Activated T-helper 2 cell treated with anti-CD3 and anti-CD28 coated beads, Interferon-gamma antibody, Interleukin-2, Interleukin-4, amounts not matched to agents 10 μg/mL and 5 μg/mL and 100 μg/mL, durations not matched to agents 14 hours and 24 hours and 36 hours (primary cell): ENCODE measurements at places on chromosomes 2 and 18. TPM values are rescaled to one million over a fixed set of nuclear protein-coding genes. Genes with fewer than 3 reads are reported as not detected.

DNA sequence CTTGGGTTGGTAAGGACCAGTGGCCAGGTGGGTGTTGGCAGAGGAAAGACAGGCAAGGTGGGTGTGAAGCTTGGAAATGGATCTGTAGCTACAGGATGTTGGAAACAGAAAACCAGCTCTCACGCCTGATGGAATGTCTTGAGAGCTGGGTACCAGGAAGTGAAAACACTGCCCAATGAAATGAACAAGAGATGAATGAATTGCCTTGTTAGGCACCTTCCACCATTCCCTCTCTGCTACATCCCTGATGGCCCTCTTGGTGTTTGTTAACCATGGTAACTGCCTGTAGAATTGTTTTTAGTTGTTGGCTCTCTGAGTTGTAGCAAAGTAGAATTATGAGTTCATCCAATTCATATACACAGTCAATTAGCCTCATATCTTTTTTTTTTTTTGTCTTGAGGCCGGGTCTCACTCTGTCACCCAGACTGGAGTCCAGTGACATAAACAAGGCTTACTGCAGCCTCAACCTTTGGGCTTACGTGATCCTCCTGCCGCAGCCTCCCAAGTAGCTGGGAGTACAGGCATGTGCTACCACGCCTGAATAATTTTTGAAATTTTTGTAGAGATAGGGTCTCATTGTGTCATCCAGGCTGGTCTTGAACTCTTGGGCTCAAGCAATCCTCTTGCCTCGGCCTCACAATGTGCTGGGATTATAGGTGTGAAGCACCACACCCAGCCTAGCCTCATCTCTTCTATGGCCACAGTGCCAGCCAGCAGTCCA lies 9.5 kb downstream of the KCMF1 start:
- peaks cover 39% of the 10 kb centered on the region for H3K4me1 ChIP-seq
- no peaks in the 10 kb centered on the region for H3K27me3 ChIP-seq
- H3K4me3 ChIP-seq: no peak overlapping the region
- H3K36me3 ChIP-seq: peaks cover 31% of the 10 kb centered on the region

GRCh38 chr2:120372816-120373215 lies 26.9 kb downstream of the INHBB start:
- H3K27me3 ChIP-seq: peaks cover 10% of the 10 kb centered on the region
- no peak for DNase-seq
- H3K4me3 ChIP-seq: no peak overlapping the region
- no peaks in the 10 kb centered on the region for H3K4me1 ChIP-seq

DNA sequence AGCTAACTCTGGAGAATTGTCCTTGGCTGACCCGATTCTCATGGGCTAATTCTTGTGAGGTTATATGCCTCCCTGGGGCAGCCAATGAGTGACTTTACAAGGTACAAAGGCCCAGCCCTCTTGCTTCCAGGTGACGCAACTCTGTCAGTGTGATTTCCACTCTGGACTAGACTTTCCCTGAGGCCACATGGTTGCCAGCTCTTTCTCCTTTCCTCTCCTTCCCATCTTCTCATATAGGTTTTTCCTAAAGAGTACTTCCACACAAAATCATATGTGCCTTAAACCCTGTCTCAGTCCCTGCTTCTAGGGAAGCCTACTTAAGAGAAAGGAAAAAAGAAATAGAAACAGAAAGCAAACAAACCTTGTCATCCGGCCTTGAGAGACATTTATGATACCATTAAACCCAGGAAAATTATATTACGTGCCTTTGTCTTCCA lies 226.2 kb upstream of the ZSWIM2 start:
- no peaks in the 10 kb centered on the region for H3K36me3 ChIP-seq
- H3K27me3 ChIP-seq: no peaks in the 10 kb centered on the region
- no peak for DNase-seq
- H3K27ac ChIP-seq: no peak overlapping the region
- no peaks in the 10 kb centered on the region for H3K4me1 ChIP-seq

DNA sequence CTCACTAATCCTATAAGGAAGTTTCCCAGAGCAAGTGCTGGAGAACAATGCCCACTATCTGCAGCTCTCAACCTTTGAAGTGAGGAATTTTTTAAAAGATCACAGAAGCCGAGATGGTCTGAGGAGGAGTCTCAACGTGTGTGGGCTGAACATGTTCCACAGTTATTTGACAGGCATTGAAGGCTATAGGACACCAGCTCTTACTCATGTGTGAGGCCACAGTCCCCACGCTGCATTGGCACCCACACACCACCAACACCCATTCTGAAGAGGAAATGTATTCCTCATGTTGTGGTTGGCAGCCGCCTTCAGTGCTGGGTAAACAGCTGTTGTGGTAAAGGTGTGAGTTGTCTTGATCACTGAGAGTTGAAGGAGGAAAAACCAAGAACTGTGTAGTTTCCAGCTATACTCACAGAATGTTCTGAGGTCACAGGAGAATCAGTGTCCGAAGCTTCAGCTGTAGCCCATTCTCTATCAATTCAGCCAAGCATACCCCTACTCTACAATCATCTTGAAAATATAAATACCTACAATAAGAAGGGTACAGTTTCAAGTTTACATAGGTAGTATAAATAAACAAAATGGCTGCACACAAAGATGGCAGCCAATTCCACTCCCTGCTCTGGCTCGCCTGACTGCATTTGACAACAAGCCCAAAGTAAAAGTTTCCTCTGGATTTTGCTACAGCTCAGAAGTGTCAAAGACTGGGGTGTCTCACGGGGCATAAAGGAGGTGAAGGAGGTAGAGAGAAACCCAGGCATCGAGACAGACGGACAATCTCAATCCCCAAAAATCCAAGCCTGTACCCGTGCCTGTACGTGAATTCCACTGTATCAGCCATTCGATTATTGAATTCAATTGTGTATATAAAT lies 12.1 kb downstream of the CD226 start:
- H3K36me3 ChIP-seq: peaks cover 47% of the 10 kb centered on the region
- peak; percentile 71 for DNase-seq
- no peak overlapping the region for H3K4me3 ChIP-seq
- H3K4me1 ChIP-seq: peaks cover 28% of the 10 kb centered on the region
- H3K27ac ChIP-seq: no peak overlapping the region
- no peaks in the 10 kb centered on the region for H3K27me3 ChIP-seq

- peak overlapping the region; percentile 89 for H3K4me3 ChIP-seq
- no peaks in the 10 kb centered on the region for H3K27me3 ChIP-seq
- H3K27ac ChIP-seq: peak overlapping the region; percentile 100
- peaks cover 19% of the 10 kb centered on the region for H3K36me3 ChIP-seq
- DNase-seq: peak; percentile 44
Observed at GRCh38 chr2:203705178-203705577, 1.3 kb upstream of the CD28 start.

- peaks cover 9% of the 10 kb centered on the region for H3K4me1 ChIP-seq
- no peak overlapping the region for H3K4me3 ChIP-seq
- H3K27me3 ChIP-seq: no peaks in the 10 kb centered on the region
- H3K27ac ChIP-seq: peak overlapping the region; percentile 34
- DNase-seq: no peak
Observed at GRCh38 chr2:230569298-230569697, 143.3 kb upstream of the CAB39 start.

GRCh38 chr18:64993695-64994094 lies 757.1 kb upstream of the CDH7 start:
- no peaks in the 10 kb centered on the region for H3K36me3 ChIP-seq
- no peak for DNase-seq
- H3K4me3 ChIP-seq: no peak overlapping the region
- H3K27ac ChIP-seq: no peak overlapping the region
- H3K27me3 ChIP-seq: no peaks in the 10 kb centered on the region

GRCh38 chr18:13461936-13462335 lies 243.4 kb downstream of the LDLRAD4 start:
- no peaks in the 10 kb centered on the region for H3K27me3 ChIP-seq
- H3K27ac ChIP-seq: no peak overlapping the region
- H3K4me3 ChIP-seq: no peak overlapping the region
- no peak for DNase-seq
- H3K4me1 ChIP-seq: peaks cover 33% of the 10 kb centered on the region
- peaks cover 26% of the 10 kb centered on the region for H3K36me3 ChIP-seq

- H3K27ac ChIP-seq: no peak overlapping the region
- no peak for DNase-seq
- no peaks in the 10 kb centered on the region for H3K4me1 ChIP-seq
- no peaks in the 10 kb centered on the region for H3K36me3 ChIP-seq
- H3K27me3 ChIP-seq: no peaks in the 10 kb centered on the region
Observed at GRCh38 chr18:52546686-52547346, 206.8 kb downstream of the DCC start.

- no peak for DNase-seq
- H3K36me3 ChIP-seq: no peaks in the 10 kb centered on the region
- H3K27ac ChIP-seq: no peak overlapping the region
- no peaks in the 10 kb centered on the region for H3K27me3 ChIP-seq
- H3K4me3 ChIP-seq: no peak overlapping the region
Observed at GRCh38 chr18:33034945-33035344, 262.1 kb upstream of the KLHL14 start.

- H3K4me3 ChIP-seq: no peak overlapping the region
- H3K27ac ChIP-seq: no peak overlapping the region
- no peaks in the 10 kb centered on the region for H3K36me3 ChIP-seq
Observed at GRCh38 chr2:56169521-56169920, 14.3 kb upstream of the CCDC85A start.

- DNase-seq: no peak
- no peaks in the 10 kb centered on the region for H3K36me3 ChIP-seq
Observed at GRCh38 chr2:127594116-127594591, 51.8 kb upstream of the GPR17 start.

GRCh38 chr18:63155910-63156773 lies 163.4 kb downstream of the BCL2 start:
- H3K4me1 ChIP-seq: peaks cover 94% of the 10 kb centered on the region
- H3K4me3 ChIP-seq: peak overlapping the region; percentile 71
- H3K27me3 ChIP-seq: no peaks in the 10 kb centered on the region
- peak overlapping the region; percentile 99 for H3K27ac ChIP-seq
- DNase-seq: no peak

- peaks cover 2% of the 10 kb centered on the region for H3K27me3 ChIP-seq
- H3K27ac ChIP-seq: no peak overlapping the region
- no peaks in the 10 kb centered on the region for H3K36me3 ChIP-seq
- peaks cover 22% of the 10 kb centered on the region for H3K4me1 ChIP-seq
- H3K4me3 ChIP-seq: no peak overlapping the region
- DNase-seq: no peak
Observed at GRCh38 chr2:234139755-234140154, 89.3 kb downstream of the SPP2 start.

DNA sequence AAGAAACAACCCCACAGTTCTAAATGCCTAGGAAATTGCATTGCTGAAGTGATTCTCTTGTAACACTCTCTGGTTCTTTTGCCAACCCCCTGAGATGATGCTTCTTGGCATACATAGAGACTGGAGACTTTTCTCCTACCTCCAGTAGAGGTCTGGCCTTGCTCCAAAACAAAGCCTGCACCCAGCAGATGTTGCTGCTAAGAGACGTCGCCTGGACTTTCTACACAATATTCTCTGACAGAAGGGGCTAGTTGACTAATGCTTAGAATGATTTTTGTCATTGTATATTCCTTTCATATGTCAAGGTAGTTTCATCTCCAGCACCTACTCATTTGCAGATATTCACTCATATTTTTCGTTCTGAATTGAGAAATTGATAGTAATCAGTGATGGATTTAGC lies 24.6 kb downstream of the SOWAHC start:
- no peaks in the 10 kb centered on the region for H3K36me3 ChIP-seq
- H3K27me3 ChIP-seq: peaks cover 2% of the 10 kb centered on the region
- H3K27ac ChIP-seq: no peak overlapping the region
- no peak overlapping the region for H3K4me3 ChIP-seq
- H3K4me1 ChIP-seq: peaks cover 5% of the 10 kb centered on the region
- no peak for DNase-seq

GRCh38 chr2:211033765-211034164 lies 477.4 kb downstream of the CPS1 start:
- no peaks in the 10 kb centered on the region for H3K27me3 ChIP-seq
- no peak overlapping the region for H3K27ac ChIP-seq
- no peaks in the 10 kb centered on the region for H3K36me3 ChIP-seq

GRCh38 chr18:3151399-3152264 lies 68.1 kb downstream of the MYOM1 start:
- no peak overlapping the region for H3K27ac ChIP-seq
- peaks cover 6% of the 10 kb centered on the region for H3K27me3 ChIP-seq
- DNase-seq: no peak

GRCh38 chr2:43090317-43090716 lies 136.1 kb downstream of the ZFP36L2 start:
- no peak overlapping the region for H3K27ac ChIP-seq
- H3K36me3 ChIP-seq: peaks cover 36% of the 10 kb centered on the region
- H3K4me3 ChIP-seq: no peak overlapping the region
- no peaks in the 10 kb centered on the region for H3K4me1 ChIP-seq
- H3K27me3 ChIP-seq: no peaks in the 10 kb centered on the region
- DNase-seq: no peak

DNA sequence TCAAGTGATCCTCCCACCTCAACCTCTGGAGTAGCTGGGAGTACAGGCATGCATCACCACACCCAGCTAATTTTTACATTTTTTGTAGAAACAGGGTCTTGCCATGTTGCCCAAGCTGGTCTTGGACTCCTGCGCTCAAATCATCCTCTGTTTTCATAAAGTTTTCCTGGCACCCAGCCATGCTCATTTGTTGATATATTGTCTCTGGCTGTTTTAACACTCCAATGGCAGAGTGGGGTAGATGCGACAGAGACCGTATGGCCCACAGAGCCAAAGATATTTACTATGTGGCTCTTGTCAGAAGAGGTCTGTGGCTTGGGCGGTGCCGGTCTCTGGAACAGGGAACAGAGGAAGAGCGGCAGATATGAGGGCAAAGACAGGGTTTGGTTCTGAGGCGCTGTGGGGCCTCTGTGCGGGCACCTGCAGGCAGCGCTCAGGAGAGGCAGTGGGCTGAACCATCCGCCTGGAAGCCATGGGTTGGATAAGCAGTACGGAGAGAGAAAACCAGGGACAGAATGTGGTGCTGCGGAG lies 50.2 kb downstream of the CENPO start:
- DNase-seq: no peak
- no peaks in the 10 kb centered on the region for H3K4me1 ChIP-seq
- H3K27me3 ChIP-seq: no peaks in the 10 kb centered on the region

- no peak overlapping the region for H3K4me3 ChIP-seq
- no peak for DNase-seq
- no peaks in the 10 kb centered on the region for H3K36me3 ChIP-seq
- H3K27ac ChIP-seq: no peak overlapping the region
- H3K4me1 ChIP-seq: no peaks in the 10 kb centered on the region
Observed at GRCh38 chr2:2170861-2171260, 160.2 kb downstream of the MYT1L start.

The RAPGEF4 gene
- 0.91 and 0.92 TPM in 2 replicates for total RNA-seq

The CCDC68 gene
- total RNA-seq: not detected in 2 replicates

The ABCA12 gene
- not detected in 2 replicates for total RNA-seq

The RGPD3 gene
- 0.30 and 0.34 TPM in 2 replicates for total RNA-seq

The ZSWIM2 gene
- not detected in 2 replicates for total RNA-seq

The LRRC30 gene
- total RNA-seq: not detected in 2 replicates

The QPCT gene
- total RNA-seq: 0.48 and 0.71 TPM in 2 replicates

The G6PC2 gene
- not detected in 2 replicates for total RNA-seq

The AKAIN1 gene
- total RNA-seq: not detected in 2 replicates

The CIB4 gene
- not detected in 2 replicates for total RNA-seq

The MYO5B gene
- total RNA-seq: not detected in 2 replicates

The ANKRD30BL gene
- not detected in 2 replicates for total RNA-seq
